HS-27A (cell line): ENCODE measurements at places on chromosomes 4 and X.

GRCh38 chr4:53616219-53616618 is 24.9 kb upstream of the LNX1 start:
- no peak for DNase-seq

DNA sequence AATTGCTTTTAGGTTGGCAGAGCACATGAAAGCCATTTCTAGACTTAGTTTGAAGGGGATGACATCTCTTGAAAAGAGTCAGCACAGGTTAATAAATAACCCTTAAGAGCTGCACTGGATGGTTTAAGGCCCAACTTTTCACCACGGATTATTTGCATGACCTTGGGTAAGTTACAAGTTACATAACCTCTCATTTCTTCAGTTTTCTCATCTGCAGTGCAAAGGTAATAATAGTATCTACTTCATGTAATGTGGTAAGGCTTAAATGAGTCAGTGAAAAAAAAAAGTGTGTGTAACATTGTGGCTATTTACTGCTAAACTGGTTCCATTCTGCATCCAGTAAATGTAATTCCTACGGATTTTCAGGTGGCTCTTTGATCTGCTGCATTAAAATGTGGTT is 715.8 kb downstream of the CCSER1 start:
- no peak for DNase-seq

DNA sequence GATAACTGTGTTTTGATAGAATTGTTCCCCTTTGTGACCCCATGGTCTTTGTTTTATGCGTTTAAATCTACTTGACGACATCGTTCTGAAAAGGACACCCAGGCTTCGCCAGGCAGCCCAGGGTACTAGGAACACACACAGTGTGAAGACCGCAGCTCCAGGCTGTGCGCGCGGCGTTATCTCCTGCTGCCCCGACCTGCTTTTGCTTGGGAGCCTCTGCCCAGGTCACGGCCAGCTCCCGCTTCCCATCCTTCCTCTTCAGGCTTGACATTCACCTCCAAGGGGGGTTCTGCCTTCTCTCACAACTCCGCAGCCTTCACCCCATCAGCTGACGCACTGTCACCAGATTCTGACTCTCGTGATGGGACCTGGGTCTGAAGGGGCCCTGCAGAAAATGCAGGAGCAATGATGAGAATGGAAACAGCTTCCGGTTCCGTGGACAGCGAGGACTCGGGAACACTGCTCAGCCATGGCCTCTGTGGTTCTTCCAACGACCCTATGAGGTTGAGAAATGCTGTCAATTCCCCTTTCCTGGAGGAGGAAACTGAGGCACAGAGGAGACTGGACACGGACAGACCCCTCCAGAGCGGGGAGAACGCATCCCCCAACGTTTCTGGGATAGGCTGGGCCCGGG is 536 bp upstream of the HTRA3 start:
- DNase-seq = no peak

DNA sequence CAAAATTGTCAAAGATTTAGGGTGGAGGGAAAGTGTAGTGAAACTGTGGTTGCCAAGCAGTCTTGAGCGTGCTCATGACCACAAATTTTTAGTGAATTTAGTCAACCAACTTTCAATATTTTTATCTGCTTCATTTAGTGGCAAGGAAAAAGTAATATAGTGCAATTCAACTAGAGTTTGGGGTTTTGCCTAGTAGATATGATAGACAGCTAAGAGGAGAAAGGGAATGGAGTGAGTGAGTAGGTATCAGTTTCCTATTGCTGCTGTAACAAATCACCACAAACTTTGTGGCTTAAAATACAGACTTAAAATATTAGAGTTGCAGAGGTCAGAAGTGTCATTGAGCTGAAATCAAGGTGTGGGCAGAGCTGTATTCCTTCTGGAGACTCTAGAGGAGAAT is 3.7 kb upstream of the CT47C1 start:
- no peak for DNase-seq
